Hematopoietic multipotent progenitor cell treated with erythropoietin and hydrocortisone succinate and interleukin-3 and kit ligand, for 4 days (in vitro differentiated cells): ENCODE measurements at places on chromosomes 3 and 15.

GRCh38 chr3:71583566-71584393 lies at the start of gene FOXP1:
Gene FOXP1 (minus strand): TSS chr3:71583728. CDS start chr3:71198381, 385,347 bp downstream.
- DNase-seq: peak; percentile 92

DNA sequence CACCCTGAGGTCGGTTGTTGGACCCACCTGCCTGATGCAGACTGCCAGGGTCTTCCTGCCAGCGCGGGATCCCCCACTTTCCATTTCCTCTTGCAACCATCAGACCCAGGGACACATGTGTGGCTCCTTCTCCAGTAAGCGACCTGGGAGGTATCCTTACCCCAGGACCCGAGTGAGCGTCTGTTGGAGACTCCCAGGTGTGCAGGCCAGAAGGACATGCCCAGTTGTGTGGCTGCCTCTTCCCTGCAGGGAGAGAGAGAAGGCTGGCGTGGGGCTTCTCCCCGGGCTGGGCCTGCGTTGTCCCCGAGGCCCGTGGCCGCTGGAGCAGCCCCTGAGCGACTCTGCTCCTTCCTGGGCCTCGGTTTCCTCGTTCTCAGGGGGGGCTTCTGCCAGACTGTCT lies 56.8 kb downstream of the APBA2 start:
- no peak for DNase-seq

- no peak for DNase-seq
Measured at GRCh38 chr15:24764375-24765171, 89.0 kb downstream of the NPAP1 start.

GRCh38 chr15:101204739-101205535 lies 46.9 kb downstream of the CHSY1 start:
- DNase-seq: no peak

- DNase-seq: no peak
Measured at GRCh38 chr3:168292296-168292695, 196.6 kb upstream of the GOLIM4 start.

DNA sequence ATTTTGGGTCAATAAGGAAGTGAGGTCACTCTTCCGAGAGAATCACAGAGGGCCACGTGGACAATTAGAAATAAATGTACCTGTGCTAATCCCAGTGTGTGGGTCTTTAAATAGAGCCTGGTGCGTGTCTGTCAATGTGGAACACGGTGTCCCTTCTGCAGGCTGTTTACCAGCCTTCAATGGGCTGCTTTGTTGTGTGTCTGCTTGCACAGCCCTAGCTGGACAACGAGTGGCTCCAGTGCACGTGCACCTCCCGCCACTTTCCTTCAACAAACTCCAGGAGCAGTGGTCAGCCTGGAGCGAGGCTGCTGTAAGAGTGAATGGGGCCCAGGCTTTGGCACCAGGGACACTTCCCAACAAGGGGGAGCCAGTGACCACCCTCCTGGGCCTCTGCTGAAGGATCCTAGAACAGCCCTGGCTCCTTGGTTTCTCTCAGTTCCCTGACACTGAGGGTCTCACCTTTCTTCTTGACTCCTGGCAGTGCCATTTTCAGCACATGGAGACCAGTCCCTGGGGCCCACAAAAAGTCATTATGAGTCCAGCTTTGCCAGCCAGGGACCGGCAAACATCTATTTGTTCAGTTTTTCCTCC lies 76.1 kb downstream of the ISG20 start:
- no peak for DNase-seq

- DNase-seq: no peak
Measured at GRCh38 chr15:85943791-85944190, 135.9 kb upstream of the AGBL1 start.

GRCh38 chr3:40850861-40851260 lies 326.1 kb downstream of the ZNF621 start:
- peak; percentile 63 for DNase-seq

- no peak for DNase-seq
Measured at GRCh38 chr15:68199340-68199739, 5.8 kb downstream of the CALML4 start.

GRCh38 chr3:119741657-119742590 lies 39.1 kb downstream of the CFAP91 start:
- peak; percentile 1 for DNase-seq

- DNase-seq: no peak
Measured at GRCh38 chr3:177084616-177085015, 112.7 kb downstream of the TBL1XR1 start.

GRCh38 chr15:33946152-33946551 lies 22.1 kb upstream of the CHRM5 start:
- no peak for DNase-seq

- DNase-seq: peak; percentile 85
Measured at GRCh38 chr15:80567721-80568157, 127.4 kb upstream of the ABHD17C start.

GRCh38 chr3:112474796-112475195 lies 24.5 kb downstream of the BTLA start:
- peak; percentile 24 for DNase-seq

DNA sequence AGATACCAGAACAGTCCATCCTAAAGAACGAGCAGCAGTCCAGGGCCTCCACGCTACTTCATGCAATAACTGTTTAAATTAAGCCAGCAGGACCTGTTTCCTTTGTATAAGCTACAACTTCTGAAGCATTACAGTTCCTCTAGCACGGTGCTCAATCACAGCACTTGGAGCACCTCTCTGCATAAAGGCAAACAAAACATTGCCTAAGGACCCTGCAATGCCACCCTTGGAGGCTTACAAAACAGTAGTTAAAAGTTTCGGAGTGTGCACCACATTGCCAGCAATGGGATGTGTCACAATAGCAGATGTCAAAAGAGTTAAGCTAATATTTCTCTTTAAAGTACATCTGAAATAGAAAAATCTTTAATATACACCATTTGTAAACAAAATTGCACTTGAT lies 2.6 kb upstream of the VPS39 start:
- DNase-seq: no peak

GRCh38 chr3:60294181-60294580 lies 957.1 kb downstream of the FHIT start:
- no peak for DNase-seq

DNA sequence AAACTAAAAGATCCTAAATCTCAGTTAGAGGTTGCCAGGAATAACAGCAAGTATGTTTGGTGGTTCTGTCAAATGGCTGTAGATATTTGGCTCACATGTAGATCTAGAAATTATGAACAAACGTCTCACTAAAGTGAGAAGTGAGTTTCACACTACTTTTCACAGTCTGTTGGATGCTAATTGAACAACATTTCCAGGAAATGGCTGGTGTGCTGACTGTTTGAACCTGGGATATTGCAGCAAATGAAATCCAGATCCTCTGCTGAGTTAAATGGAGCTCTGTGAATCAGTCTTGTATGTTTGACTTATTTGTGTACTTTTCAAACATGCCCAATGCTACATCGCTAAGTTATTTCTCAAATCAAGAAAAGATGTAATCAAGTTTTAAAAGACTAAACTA lies 21.3 kb upstream of the RSL24D1 start:
- no peak for DNase-seq

DNA sequence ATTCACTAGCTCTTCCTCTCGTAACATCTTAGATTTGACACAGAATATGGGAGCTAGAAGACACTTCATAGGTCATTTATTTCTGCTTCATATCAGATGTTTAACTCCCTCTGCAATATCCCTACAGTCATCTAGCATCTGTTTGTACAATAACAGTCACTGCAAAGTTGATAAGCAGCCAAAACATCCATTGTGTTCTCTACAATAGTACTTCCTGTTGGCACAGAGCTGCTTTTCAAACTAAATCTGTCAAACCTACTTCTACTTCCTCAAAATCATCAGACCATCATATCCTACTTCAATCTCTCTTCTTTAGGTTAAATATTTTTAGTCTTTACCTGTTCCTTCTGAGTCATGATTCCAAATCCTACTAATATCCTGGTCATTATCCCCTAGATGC lies 233.2 kb downstream of the FGF12 start:
- peak; percentile 49 for DNase-seq

GRCh38 chr3:54213907-54214306 lies 91.6 kb downstream of the CACNA2D3 start:
- no peak for DNase-seq

DNA sequence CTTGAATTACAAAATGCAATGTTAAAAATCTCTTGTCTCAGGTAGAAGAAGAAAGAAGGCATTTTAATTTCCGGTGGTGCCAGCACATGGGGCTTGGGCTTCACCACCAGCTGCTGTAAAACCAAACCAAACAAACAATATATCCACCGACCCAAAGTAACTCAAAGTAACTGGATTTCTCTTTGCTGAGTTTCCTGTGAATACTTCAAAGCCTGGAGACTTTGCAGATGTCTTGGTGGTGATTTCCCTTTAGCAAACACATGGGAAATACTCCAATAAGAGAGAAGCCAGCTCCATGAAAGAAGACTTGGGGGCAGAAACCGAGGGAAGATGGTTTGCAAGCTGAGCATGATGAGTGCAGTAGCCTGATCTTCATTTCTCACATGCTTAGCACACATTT lies 62.6 kb downstream of the EIF4E3 start:
- DNase-seq: no peak

DNA sequence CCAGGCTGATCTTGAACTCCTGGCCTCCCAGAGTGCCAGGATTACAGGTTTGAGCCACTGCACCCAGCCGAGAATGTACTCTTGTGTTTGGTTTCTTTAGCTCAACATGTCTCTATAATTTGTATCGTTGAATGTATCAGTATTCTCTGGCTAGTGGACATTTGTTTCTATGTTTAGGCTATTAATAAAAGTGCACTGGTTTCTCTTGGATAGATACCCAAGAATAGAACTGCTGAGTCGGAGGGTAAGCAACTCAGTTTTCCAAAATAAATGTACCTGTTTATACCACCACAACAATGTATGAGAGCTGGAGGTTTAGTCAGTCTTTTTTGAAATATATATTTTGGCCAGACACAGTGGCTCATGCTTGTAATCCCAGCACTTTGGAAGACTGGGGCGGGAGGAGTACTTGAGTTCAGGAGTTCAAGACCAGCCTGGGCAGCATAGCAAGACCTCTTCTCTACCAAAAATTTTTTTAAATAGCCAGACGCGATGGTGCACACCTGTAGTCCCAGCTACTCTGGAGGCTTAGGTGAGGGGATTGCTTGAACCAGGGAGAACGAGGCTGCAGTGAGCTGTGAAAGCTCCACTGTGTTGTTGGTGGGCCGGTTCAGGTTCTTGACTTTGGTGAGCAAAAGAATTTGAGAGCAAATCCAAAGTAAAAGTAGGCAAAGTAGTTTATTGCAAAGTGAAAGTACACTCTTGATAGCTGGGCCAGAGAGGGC lies 7.7 kb upstream of the IVD start:
- DNase-seq: no peak

GRCh38 chr3:45628746-45629145 lies 34.2 kb downstream of the LIMD1 start:
- peak; percentile 77 for DNase-seq
